ENCODE measurements at places on chromosomes 2 and 18.

GRCh38 chr2:70832386-70832785 is 3.2 kb downstream of the CD207 start:
- no peak for ATAC-seq

DNA sequence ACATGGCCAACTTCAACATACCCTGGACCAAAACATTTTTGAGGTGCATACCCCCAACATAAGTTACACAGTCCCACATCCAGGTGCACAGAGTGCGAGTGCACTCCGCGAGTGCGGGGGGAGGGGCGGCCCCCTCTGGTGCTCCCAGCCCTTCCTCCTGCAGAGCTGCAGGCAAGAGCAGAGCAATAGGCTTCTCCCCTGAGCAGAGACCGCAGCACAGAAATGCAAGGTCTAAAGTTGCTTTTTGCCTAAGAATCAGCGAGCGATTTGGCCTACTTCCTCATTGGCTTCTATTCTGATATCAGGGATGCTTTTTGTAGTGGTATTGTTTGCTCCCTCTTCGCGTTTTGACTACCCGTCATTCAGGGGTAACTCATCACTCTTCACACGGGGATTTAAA is 40.6 kb downstream of the BOLA3 start:
- no peak for ATAC-seq

- ATAC-seq: no peak
Measured at GRCh38 chr2:164187121-164187520, 434.2 kb downstream of the GRB14 start.

GRCh38 chr2:164898475-164898874 is 56.9 kb downstream of the SLC38A11 start:
- ATAC-seq: peak; percentile 52

DNA sequence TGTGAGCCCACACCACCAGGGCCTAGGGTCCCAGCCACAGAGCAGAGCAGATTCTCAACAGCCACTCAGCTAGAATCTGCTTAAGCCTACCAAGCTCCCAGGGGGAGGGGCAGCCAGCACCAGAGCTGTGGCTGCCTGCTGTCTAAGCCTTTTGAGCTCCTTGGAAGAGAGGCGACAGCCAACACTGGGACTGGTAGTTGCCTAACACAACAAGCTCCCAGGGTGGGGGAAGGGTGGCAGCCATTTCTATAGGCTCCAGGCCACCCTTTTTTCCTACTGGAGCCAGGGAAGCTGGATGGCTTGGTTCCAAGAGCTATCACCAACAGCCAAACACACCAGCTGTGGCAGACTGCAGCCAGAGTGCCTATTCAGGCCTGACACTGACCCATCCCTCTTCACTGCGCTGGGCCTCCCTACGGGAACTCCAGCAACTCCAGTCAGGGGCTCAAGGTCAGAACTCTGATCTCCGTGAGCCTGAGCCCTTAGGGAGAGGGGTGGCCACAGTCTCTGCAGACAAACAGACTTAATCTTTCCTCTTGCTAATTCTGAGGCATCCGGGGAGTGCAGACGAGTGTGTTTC is 1824.3 kb upstream of the CELF4 start:
- no peak for ATAC-seq

DNA sequence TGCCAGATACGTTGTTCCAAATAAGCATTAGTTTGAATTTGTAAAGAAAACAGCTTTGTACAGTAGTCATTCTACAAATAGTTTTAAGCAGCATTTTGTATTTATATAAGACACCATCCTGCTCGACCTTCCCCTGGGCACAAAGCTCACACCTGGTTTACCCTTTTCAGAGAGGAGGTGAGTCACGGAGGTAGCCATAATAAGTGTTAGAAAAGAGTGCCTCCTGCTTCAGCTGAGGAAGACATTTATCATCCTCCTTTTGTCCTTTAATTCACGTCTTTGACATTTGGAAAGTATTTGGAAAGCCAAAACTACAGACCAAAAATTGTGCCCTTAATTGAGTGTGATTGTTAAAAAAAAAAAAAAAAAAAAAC is 6.8 kb downstream of the RAB12 start:
- ATAC-seq: peak; percentile 16

GRCh38 chr2:5367321-5367720 is 324.9 kb upstream of the SOX11 start:
- ATAC-seq: no peak

GRCh38 chr18:65124633-65125032 is 626.2 kb upstream of the CDH7 start:
- ATAC-seq: no peak

- peak; percentile 25 for ATAC-seq
Measured at GRCh38 chr18:40672590-40672989, 1282.4 kb upstream of the PIK3C3 start.

GRCh38 chr2:114762986-114763385 is 320.5 kb downstream of the DPP10 start:
- ATAC-seq: no peak

DNA sequence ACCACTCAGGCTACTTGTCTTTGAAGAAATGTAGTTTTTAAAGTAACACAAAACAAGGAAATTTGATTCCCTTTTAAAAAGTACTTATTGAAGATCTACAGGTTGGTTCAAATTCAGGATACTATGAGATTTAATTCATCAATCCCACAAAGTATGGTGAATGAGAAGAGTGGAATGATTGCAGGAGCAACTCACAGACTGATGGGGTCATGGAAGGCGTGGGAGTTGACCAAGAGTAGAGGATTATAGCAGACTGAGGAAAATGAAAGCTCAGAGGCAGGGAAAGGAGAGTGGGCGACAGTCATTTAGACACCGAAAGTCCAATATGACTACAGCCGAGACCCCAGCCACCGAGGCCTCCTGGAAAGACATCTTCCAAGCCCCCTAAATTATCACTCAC is 12.5 kb upstream of the DAPL1 start:
- ATAC-seq: no peak

DNA sequence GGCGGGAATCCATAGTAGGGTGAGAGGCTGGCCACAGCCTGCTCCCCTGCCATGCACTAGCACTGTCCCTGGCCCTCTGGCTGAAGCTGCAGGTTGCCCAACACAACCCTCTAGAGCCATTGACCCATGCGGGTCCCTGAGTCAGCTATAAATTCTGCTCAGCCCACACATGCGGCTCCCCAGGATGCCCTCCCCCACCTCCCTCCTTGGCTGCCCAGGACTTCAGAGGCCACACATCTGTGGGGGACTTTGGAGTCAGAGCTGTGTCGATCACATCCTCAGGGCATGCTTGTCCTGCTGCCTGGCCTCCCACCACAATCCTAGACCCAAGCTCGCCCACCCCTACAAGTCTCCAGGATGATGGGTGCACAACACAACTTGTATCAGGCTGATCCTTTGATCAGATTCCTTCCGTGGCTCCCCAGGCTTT is 97.0 kb downstream of the TFCP2L1 start:
- ATAC-seq: no peak

DNA sequence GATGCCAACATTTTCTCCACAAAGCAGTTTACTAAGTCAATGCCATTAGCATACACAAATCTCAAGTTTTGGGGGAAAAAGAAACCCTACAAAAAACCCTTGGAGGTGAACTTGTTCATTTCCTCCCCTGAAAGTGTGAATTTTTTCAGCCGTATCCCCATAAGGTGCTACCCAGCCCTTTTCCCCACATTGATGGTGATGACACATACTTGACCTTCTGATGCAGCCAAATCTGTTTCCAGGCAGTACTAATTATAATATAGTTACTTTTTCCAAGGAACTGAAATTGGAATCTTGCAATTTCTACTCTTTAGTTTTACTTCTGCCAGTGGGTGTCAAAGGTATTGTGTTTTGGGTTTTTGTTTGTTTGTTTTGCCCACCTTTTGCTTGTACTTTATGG is 474.5 kb downstream of the TGIF1 start:
- ATAC-seq: no peak

DNA sequence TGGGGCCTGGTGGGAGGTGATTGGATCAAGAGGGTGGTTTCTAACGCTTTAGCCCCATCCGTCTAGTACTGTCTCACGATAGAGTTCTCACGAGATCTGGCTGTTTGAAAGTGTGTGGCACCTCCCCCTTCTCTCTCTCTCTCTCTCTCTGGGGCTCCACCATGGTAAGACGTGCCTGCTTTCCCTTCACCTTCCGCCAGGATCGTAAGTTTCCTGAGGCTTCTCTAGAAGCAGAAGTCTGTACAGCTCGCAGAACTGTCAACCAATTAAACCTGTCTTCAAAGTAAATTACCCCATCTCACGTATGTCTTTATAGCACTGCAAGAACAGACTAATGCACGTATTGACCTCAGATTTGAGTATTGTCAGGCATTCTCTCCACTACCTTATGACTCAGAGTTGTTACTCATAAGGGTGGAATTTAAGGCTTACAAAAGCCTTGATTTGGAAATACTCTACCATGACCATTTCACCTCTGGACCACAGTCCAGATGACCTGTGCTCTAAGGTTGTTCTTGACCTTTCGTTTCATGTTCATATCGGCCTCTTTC is 99.5 kb upstream of the AGAP1 start:
- ATAC-seq: peak; percentile 24

DNA sequence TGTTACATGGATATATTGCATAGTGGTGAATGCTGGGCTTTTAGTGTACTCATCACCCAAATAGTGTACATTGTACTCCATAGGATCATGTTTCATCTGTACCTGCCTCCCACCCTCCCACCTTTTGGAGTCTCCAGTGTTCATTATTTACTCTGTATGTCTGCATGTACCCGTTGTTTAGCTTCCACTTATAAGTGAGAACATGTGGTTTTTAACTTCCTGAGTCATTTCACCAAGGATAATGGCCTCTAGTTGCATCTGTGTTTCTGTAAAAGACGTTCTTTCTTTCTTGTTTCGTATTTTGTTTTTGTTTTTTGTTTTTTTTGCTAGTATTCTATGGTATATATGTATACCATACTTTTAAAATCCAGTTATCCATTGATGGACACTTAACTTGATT is 107.5 kb downstream of the MSTN start:
- ATAC-seq: no peak

DNA sequence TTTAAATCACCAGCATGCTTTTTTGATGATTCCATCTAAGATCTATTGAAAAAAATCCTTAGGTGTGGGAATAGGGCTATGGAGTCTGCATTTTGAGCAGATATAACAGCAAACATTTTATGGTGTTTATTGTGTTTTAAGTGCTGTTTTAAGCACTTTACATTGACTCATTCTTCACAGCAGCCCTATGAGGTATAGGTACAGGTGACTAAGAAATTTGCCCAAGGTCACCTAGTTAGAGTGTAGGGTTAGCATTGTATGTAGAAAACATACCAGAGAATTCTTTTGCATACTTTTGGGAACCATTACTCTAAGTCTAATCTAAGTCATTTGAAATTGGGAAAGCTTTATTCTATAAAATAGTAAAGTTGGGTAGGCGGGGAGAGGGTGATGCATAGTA is 31.3 kb downstream of the PPM1B start:
- ATAC-seq: no peak

GRCh38 chr2:168461178-168461941 is 5.3 kb downstream of the CERS6 start:
- ATAC-seq: no peak

- no peak for ATAC-seq
Measured at GRCh38 chr2:126241001-126241400, 415.0 kb upstream of the GYPC start.

- no peak for ATAC-seq
Measured at GRCh38 chr2:228104215-228104614, 77.3 kb downstream of the SPHKAP start.

GRCh38 chr2:8541223-8541622 is 140.6 kb upstream of the ID2 start:
- ATAC-seq: no peak

DNA sequence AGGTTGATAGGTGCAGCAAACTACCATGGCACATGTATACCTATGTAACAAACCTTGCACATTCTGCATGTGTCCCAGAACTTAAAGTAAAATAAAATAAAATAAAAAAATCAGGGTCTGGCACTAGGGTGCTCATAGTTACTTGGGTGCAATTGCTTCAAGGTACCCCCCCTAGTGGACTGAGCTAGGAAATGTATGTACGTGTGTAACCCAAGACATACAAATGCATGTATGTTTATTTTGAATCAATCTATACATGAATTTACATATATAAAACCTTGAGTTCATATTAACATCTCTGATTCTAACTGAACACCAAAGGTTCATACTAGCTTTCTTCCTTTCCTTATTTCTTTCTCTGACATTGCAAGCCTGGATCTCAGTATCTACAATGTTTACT is 51.5 kb downstream of the USP37 start:
- peak; percentile 47 for ATAC-seq

GRCh38 chr2:231601356-231602229 is 8.9 kb downstream of the TEX44 start:
- peak; percentile 70 for ATAC-seq

GRCh38 chr2:241064008-241064801 is 37.9 kb downstream of the MTERF4 start:
- peak; percentile 55 for ATAC-seq

- ATAC-seq: no peak
Measured at GRCh38 chr18:30387401-30387800, 655.1 kb downstream of the DSC3 start.

GRCh38 chr2:238971318-238972145 is 123.6 kb downstream of the TWIST2 start:
- no peak for ATAC-seq

DNA sequence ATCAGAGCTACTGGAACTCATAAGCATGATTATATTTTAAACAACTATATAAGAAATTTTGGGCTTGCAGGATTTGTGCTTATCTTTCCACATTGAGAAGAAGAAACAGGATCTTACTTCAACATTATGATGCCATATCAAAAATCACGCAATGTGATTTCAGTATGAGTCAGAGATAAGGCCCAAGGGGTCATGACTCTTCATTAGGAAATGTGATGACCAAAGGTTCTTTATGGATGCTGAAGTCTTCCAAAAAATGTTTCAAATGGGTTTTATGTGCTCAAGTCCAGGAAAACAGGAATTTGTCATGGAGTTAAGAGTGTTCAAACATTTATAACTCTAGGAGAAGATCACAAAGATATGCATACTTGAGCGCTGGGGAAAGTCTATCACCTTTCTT is 7.8 kb upstream of the SERPINB2 start:
- no peak for ATAC-seq

GRCh38 chr2:8575834-8576423 is 105.9 kb upstream of the ID2 start:
- ATAC-seq: no peak

DNA sequence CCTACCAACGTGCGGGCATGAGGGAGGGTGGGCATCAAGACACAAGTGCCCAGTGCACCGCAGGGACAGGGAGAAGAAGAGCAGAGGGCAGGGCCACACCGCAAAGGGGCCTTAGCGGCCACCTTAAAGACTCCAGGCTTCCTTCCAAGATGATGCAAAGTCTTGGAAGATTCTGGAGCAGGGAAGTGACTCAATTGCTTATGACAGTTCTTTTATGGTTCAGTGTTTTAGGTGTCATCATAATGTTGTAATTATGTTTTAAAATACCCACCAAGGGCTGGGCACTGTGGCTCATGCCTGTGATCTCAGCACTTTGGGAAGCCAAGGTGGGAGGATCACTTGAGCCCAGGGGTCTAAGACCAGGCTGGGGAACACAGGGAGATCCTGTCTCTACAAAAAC is 44.5 kb upstream of the SEMA4C start:
- no peak for ATAC-seq

DNA sequence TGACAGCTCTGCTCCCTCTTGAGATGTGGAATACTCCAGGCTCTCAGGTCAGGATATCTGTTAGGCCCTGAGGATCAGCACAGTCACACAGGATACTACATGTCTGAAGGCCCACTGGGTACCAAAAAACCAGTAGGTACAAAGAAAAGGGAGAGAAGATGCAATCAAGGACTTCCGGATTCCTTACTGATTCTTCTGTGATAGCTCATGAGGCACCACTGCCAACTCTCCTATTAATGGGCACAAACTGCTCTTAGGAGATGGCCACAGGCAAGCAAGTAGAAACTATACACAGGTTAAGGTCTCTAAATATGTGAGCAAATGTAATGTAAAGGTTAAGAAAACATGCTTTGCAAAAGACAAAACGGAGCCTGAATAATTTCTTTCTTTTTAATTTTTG is 3.5 kb downstream of the TMEM127 start:
- ATAC-seq: no peak
